Ascending aorta (tissue), 2 donors: ENCODE measurements at places on chromosomes 3 and 15. TPM values are rescaled to one million over a fixed set of nuclear protein-coding genes. Genes with fewer than 3 reads are reported as not detected.
A peak's percentile ranks its signal among the peaks of the same experiment; 100 is the strongest.

Gene MAPKAPK3
- 23.7 TPM for total RNA-seq

Gene MRAS
- 24.5 TPM for total RNA-seq

Gene H1-8
- not detected for total RNA-seq

Gene DUOX2
- 2.3 TPM for total RNA-seq

Gene PSMD2
- 151 TPM for total RNA-seq

Gene SHF
- total RNA-seq, result 75.0 TPM

Gene GASK1A
- 25.8 TPM for total RNA-seq

DNA sequence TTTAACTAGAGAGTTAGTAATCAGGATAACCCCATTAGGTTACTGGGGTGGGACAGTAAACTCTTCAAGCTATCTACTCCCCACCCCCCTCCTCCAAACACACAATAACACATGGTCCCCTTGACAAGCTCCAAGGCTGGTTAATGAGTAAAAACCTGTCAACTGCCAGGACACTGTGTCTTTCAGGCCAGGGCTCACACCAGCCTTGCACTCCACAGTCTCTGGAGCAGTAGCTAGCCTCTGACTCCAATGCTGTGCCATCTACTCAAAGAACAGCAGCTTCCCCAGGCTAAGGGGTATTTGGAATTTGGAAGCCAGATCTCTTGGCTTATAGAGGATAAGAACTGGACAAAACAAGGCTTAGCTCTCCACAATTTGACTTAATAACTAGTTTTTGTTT, 115.8 kb downstream of the LRIG1 start:
- no peaks in the 10 kb centered on the region for H3K27me3 ChIP-seq
- no peak for DNase-seq
- H3K27ac ChIP-seq, result no peak overlapping the region
- no peak overlapping the region for H3K4me3 ChIP-seq
- peaks cover 75% of the 10 kb centered on the region for H3K36me3 ChIP-seq

DNA sequence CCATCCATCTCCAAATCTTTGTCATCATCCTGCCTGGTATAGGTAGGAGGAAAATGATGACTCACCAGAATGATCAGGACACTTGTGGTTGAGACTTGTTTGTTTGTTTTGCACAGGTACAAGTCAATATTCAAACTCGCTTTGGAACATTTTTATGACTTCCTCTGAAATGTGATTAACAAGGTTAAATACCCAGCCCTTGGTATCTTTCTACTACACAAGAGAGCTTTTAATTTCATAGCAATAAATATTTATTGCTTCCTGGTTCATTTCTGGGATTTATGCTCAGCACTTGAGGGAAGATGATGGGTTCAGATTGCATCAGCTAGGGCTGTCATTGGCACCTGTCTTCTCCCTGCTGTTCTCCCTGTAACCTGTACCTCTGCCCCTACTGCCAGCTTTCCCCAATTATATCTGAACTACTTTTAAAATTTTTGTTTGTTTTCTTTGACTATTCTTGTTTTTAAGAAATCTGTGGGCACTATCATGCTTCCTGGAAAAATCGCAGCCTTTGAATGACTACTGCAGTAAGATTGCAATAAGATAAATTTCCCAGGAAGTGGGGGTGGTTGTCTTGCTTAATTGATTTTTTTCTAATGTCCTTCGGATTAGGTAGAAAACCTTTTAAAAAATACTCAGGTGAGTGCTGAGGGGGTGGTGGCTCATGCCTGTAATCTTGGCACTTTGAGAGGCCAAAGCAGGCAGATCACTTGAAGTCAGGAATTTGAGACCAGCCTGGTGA, 24.3 kb upstream of the GCNT3 start:
- H3K4me3 ChIP-seq, result no peak overlapping the region
- no peaks in the 10 kb centered on the region for H3K27me3 ChIP-seq
- H3K36me3 ChIP-seq, result no peaks in the 10 kb centered on the region
- no peak overlapping the region for H3K27ac ChIP-seq
- DNase-seq, result no peak
- H3K4me1 ChIP-seq, result no peaks in the 10 kb centered on the region

- no peak for DNase-seq
- no peak overlapping the region for H3K4me3 ChIP-seq
- H3K27ac ChIP-seq, result no peak overlapping the region
- no peaks in the 10 kb centered on the region for H3K36me3 ChIP-seq
These were observed 12.7 kb downstream of the GRM2 start for GRCh38 chr3:51719410-51720025.

DNA sequence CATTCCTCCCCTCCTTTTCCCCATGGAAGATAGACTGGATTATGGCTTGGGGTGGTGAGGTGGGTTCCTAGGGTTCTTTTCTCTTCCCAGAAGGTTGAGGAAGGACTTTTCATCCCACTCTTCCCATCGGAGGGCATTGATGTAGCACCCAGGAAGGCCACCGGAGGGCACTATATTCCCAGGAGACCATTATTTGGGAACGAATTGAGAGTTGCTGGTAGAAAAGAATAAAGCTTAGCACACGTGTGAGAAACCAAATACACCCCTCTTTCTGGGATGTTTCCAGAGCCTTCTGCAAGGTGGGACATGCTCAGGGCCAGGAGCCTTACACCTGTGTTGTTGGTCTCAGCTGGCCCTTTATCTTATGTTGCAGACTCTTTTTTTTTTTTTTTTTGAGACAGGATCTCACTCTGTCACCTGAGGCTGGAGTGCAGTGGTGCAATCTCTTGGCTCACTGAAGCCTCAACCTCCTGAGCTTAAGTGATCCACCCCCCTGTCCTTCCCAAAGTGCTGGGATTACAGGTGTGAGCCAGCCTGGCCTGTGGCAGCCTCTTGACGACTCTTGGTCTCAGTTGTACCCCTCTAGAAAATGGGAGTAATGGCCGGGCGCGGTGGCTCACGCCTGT, 6.3 kb upstream of the CDC25A start:
- H3K27ac ChIP-seq, result no peak overlapping the region
- no peak for DNase-seq
- H3K27me3 ChIP-seq, result no peaks in the 10 kb centered on the region

- H3K36me3 ChIP-seq, result no peaks in the 10 kb centered on the region
- peak overlapping the region; percentile 95 for H3K27ac ChIP-seq
- peaks cover 43% of the 10 kb centered on the region for H3K4me1 ChIP-seq
- no peaks in the 10 kb centered on the region for H3K27me3 ChIP-seq
- H3K4me3 ChIP-seq, result peak overlapping the region; percentile 96
- no peak for DNase-seq
These were observed 4.0 kb downstream of the ATP10A start for GRCh38 chr15:25858952-25859760.

GRCh38 chr3:97417-98258, 98.9 kb upstream of the CHL1 start:
- no peak overlapping the region for H3K4me3 ChIP-seq
- no peak for DNase-seq
- H3K4me1 ChIP-seq, result no peaks in the 10 kb centered on the region
- H3K27me3 ChIP-seq, result no peaks in the 10 kb centered on the region
- no peak overlapping the region for H3K27ac ChIP-seq
- H3K36me3 ChIP-seq, result no peaks in the 10 kb centered on the region

- H3K4me1 ChIP-seq, result no peaks in the 10 kb centered on the region
- no peak overlapping the region for H3K4me3 ChIP-seq
- H3K27me3 ChIP-seq, result no peaks in the 10 kb centered on the region
- H3K27ac ChIP-seq, result no peak overlapping the region
- no peak for DNase-seq
These were observed 187.9 kb upstream of the LPP start for GRCh38 chr3:187966096-187966495.

DNA sequence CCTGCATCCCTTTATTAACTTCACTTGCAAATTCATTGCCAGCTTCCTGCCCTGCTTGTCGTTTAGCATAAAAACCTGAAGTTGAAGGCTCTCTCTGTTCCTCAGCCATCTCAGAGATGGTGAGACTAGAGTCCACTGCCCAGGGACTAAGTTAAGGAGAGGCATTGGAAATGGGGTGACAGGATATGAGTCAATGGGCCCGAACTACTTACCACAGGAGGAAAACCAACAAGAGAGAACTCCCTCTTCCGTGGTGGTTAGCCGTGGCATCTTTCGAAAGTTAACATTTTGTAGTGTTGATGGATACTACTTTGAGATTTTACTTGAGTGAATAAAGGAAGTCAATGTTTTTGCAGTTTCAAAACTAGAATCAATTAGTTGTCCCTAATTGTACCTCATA, 65.3 kb downstream of the LRTM1 start:
- no peak for DNase-seq
- H3K27me3 ChIP-seq, result no peaks in the 10 kb centered on the region
- no peaks in the 10 kb centered on the region for H3K4me1 ChIP-seq
- H3K27ac ChIP-seq, result no peak overlapping the region
- H3K4me3 ChIP-seq, result no peak overlapping the region

DNA sequence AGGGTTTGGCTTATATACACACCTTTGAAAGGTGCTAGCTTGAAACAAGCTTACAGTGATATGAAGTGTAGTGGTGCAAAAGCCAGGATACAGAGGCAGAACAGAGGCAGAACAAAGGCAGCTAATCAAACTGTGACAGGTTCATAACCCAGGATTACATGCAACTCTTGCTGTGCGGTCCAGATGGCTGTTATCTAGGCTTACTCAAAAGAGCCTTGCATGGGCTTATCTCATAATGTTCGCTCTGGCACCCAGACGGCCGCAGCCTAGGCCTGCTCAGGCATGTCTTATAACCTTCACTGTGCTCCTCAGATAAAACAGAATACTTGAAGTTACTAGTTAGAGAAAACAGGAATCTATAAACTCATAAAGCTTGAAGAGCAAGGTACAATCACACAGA, 22.8 kb upstream of the NOX5 start:
- no peaks in the 10 kb centered on the region for H3K4me1 ChIP-seq
- H3K27ac ChIP-seq, result no peak overlapping the region

GRCh38 chr15:48834756-48835155, 23.9 kb upstream of the CEP152 start:
- no peak overlapping the region for H3K27ac ChIP-seq
- no peak for DNase-seq

- no peak for DNase-seq
- H3K36me3 ChIP-seq, result peaks cover 9% of the 10 kb centered on the region
- H3K27ac ChIP-seq, result no peak overlapping the region
- H3K4me1 ChIP-seq, result no peaks in the 10 kb centered on the region
- H3K27me3 ChIP-seq, result no peaks in the 10 kb centered on the region
These were observed 63.9 kb downstream of the TRPC1 start for GRCh38 chr3:142787719-142788118.

DNA sequence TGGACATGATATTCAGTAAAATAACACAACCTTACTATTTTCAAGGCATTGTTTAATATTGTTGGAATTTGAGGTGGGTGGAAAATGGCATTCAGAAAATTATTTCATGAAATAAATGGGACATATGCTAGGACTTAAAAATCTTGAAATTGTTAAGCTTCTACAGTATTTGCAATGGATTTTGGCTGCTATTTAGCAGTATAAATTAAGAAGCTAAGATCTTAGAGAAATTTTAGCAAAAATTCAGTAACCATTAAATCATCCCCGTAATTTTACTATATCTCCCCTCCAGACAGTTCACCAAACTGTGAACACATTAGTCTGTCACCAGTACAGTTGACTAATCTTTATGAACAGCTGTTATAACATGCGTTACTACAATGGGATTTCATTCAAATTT, 8.2 kb downstream of the DIPK2A start:
- no peaks in the 10 kb centered on the region for H3K36me3 ChIP-seq
- peak overlapping the region; percentile 71 for H3K27ac ChIP-seq
- no peaks in the 10 kb centered on the region for H3K4me1 ChIP-seq
- no peaks in the 10 kb centered on the region for H3K27me3 ChIP-seq
- H3K4me3 ChIP-seq, result no peak overlapping the region
